AG04450 (cell line): ENCODE measurements at places on chromosomes 7 and 10. TPM values are rescaled to one million over a fixed set of nuclear protein-coding genes. Genes with fewer than 3 reads are reported as not detected.

Gene TBXAS1
- 51.3 and 53.2 TPM in 2 replicates for polyA plus RNA-seq

Gene ASIC3
- polyA plus RNA-seq, result 0.07 and 0.11 TPM in 2 replicates

- DNase-seq, result peak; percentile 24
These were observed 52.3 kb upstream of the MYL10 start for GRCh38 chr7:101681170-101682007.

GRCh38 chr10:91000470-91000869 lies 79.6 kb upstream of the ANKRD1 start:
- DNase-seq, result no peak

GRCh38 chr10:104993085-104993484 lies 352.0 kb downstream of the SORCS3 start:
- no peak for DNase-seq

DNA sequence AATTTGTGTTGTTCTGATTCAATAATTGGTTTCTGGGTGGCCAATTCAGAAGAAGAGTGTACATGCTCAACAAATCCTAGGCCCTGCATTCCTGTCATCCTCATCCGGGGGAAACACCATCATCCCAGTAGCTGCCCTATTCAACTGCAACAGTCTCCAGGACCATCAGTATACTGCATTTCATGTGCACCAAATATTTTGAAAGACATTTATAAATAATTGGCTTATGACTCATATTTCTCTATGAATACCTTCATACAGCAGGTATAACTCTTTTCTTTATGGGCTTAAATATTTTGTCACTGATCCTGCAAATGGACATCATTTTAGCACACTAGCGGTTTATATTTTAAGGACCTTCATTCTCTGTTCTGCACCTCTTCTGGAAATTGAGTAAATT lies 38.0 kb downstream of the CD36 start:
- no peak for DNase-seq
